Fibroblast of mammary gland (primary cell): ENCODE measurements at places on chromosomes 11 and 22.

- peak; percentile 48 for DNase-seq
Measured at GRCh38 chr22:17724241-17724640, 50.0 kb downstream of the BID start.

GRCh38 chr11:37450613-37451012, 852.6 kb upstream of the RAG2 start:
- DNase-seq: peak; percentile 17

DNA sequence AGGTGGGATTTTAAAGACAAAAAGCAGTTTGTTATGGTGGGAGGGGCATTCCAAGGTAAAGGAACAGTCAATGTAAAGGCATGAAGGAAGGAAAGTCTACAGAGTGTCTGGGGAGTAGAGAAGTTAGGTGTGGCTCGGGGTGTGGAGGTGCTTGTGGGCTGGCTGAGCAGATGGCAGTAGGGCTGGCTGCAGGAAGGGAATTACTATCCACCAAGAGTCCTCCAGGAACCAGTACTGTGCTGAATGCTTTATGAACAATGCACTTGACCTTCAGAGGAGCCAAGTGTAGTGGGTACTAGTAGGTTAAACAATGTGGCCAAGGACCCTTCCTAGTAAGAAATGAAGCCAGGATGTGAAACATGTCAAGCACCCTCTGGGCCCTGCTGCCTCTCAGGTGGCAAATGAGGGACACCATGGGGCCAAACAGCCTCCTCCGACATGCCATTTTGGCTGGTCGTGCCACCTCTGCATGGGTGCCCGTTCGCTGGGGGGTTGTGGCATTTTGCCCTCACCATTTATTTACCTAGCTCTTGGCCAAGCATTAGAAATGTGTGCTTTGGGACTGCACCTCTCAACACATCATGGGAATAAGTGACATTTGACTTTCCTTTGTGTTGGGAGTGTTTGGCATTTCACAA, 123.6 kb upstream of the TENM4 start:
- DNase-seq: no peak

GRCh38 chr11:1055990-1056771, 18.5 kb upstream of the MUC2 start:
- DNase-seq: no peak

GRCh38 chr11:14589421-14589820, 54.2 kb upstream of the PDE3B start:
- no peak for DNase-seq

DNA sequence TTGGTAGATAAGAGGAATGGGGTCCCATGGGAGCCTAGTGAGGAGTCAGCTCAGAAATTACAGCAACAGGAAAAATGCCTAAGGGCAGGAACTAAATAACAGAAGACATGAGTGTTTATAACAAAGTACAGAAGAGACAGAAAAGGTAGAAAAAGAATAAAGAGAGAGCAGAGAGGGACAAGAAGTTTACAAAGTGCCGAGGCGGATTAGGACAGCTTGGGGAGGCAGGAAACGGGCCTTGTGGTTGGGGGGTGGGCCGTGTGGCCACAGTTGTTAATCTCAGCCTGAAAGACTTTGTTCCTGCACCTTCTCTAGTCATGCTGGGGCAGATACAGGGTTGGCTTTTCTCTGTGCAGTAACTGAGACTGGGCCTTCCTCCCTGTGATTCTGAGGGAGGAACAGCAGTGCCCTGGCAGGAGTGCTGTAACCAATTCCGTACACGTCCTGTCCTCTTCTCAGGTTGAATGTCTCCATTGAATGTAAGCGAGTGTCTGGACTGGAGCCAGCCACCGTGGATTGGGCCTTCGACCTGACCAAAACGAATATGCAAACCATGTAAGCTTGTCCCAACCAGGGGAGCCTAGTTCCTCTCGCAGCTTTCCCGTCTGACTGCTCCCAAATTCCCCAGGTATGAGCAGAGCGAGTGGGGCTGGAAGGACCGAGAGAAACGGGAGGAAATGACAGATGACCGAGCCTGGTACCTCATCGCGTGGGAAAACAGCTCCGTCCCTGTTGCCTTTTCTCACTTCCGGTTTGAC, 13.2 kb downstream of the NAA40 start:
- no peak for DNase-seq

GRCh38 chr22:26845021-26845743, 187.8 kb downstream of the MIAT start:
- DNase-seq: no peak

DNA sequence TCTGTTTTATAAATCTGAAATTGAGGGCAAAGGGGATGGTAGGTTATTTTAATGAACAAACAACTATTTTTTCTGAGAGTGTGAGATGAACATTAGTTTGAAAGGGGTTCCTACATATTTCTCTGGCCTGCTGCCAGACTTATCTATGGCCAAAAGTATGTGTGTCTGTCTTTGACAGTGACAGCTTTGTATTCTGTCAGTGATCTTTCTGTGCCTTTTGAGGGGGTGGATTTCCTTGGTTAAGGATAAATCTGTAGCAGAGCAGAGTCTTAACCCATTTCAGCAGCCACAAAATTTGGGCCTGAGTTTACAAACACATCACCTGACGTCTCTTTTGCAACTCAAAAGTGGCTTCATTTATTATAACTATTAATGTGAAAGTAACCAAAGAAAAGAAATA, 30.9 kb downstream of the ZFTA start:
- no peak for DNase-seq

DNA sequence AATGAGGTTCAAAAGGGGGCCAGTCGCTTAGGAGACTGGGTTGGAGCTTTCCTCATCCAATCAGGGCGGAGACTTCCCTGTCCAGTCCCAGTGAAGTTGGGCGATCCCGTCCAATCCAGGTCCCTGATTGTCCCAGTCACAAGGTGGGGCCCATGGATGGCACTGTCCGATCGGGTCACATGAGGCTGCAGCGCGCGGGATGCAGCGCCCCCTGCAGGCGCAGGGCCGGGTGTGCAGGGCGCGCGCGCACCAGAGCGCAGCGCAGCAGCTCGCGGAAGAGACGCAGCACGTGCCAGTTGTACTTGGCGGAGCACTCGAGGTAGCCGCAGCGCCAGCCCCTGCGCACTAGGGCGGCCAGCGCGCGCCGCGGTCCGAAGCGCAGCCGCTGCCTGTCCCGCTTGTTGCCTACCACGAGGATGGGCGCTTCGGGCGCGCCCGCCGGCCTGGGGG, 2.3 kb downstream of the RASL10A start:
- DNase-seq: peak; percentile 56

GRCh38 chr11:24755260-24755839, 258.5 kb downstream of the LUZP2 start:
- no peak for DNase-seq

DNA sequence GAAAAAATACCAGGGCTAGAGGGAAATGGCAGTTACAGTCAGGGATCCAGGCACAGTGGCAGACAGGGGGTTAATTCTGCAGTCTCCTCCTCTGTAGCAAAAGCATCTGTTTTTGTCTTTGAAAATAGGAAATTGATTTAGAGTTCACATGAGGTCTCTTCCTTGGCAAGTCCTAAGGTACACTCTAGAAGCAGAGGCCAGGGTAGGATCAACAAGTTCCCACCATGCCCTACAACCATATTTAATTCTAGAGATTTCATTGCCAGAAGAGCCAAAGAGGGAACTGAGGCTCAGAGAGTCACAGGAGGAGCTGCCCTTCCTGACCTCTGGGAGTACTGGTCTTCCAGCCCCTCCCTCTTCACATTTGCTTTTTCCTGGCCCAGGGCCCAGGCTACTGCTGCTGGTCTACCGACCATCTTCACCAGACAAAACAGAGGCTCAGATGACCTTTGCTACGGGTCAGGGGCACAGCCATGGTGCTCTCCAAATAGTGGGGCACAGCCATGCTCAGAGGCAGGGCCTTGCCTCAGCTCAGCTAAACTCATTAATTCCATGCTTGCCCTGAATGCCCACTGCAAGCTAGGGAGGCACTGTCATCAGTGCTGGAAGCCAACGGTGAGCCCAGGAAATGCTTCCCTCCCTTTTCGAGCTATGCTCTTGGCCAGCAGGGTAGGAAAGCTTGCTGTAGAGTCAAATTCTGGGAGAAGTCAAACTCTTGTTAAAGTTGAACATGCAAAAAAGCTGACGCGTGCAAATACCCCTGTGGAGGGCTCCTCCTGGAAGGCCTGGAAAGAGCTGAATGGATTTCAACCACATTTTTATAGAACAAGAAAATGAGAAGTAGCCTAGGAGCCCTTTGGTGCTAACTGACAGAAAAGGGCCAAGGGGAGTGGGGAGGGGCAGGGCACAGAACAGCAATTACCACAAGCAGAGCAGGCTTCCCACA, 11.7 kb upstream of the CHRM4 start:
- DNase-seq: no peak

DNA sequence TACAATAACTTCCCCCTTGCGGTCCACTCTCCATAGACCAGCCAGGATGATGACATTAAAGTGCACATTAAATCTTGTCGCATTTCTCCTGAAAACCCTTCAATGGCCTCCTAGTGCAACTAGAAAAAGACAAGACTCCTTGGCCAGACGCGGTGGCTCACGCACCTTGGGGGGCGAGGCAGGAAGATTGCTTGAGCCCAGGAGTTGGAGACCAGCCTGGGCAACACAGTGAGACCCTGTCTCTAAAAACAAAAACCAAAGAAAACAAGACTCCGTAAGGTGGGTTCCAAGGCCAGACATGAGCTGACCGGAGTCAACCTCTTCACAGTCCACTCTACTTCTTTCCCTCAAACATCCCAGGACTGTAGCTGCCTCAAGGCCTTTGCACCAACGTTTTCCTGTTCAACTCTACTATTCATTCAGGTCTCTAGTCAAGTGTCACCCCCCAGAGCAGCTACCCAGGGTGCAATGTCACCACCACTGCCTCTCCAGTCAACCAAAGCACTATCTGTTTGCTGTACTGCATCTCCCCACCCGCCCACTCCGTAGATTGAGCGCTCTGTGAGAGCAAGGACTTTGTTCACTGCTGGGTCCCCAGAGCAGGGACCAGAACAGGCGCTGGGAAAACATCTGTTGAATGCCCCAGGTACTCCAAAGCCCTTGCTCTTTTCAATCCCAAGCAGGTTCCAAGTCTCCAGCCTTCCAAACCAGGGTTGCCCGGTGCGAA, 739 bp downstream of the ZMAT5 start:
- DNase-seq: no peak

GRCh38 chr22:26615830-26616435, 1.9 kb downstream of the CRYBB1 start:
- no peak for DNase-seq

GRCh38 chr11:47566149-47566698, 825 bp downstream of the PTPMT1 start:
- no peak for DNase-seq

- DNase-seq: no peak
Measured at GRCh38 chr22:36405221-36405661, 17.5 kb upstream of the MYH9 start.

DNA sequence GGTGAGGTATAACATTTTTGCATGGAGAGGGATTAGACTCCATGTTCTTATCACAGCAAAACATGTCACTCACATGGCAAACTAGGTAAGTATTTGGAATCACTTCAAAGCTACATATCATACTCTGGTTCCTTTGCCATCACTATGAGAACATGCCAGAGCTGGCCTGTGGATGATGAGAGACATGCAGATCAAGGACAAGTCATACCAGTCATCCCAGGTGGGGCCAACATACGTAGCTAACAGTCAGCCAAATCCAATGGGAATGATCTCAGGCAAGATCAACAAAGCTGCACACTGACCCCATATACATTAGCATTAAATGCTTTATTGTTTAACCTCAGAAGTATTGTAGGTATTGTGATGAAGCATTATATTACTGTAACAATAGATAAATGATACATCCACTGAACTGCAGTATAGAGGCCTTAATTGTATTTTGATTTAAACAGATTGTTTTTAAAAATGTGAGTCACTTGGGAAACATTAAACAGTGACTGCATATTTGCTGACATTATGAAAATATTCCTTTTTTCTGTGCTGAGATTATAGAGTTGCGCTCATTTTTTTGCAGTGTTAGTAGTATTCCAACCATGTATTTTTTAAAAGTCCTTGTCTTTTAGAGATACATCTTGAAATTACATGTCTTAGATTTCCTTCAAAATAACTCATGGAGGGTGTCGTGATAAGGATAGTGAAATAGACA, 37.3 kb upstream of the ARL14EP start:
- DNase-seq: no peak

GRCh38 chr11:27717801-27718229, 17.6 kb upstream of the BDNF start:
- DNase-seq: no peak

DNA sequence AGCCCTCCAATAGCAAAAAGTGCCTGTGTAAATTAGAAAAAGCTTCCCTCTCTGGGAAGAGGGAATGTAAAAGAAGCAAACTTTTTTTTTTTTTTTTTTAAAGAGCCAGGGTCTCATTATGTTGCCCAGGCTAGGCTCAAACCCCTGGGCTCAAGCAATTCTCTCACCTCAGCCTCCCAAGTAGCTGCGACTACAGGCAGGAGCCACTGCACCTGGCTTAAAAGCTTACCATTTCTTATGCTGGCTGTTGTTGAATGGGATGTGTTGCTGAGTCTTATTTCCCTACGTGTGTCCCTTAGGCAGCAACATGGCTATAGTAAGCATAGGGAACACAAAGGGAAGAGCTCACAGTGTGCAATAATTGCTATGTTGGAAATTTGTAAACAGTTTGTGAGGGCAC, 225.5 kb upstream of the CCDC90B start:
- DNase-seq: no peak

DNA sequence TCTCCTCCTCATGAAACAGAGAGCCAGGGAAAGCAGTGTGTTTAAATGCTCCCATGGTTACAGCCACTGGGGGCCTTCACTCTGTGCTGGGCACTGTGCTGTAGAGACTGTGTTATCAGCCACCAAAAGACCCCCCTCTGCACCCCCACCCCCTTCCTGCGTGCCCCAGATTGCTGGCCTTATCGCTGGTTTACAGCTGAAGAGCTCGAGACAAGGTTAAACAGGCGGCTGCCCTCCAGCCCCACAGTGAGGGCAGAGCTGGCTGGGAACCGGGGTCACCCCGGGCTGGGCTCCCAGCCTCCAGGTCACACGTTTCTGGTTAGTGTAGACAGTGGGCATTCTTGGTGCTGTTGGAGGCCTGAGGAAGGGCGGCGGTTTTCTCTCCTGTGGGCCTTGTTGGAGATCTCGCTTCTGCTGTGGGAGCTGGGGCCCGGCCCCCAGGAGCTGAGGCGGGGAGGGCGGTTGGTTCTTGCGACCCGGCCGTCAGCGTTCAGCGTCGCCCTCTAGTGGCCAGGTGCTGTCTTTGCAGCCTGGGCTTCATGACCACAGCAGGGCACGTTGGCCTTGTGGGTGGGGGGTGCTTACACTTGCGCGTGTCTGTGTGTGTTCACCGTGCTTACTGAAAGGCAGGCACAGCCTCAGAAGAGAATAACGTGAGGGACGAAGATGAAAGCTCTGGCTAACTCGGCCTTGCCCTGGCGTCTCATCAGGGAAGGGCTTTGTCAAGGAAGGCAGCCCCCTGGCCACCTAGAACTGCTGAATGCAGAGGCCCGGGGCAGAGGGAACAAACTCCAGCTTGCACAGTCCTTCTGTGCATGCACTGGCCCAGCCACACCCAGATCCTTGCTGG, 40.8 kb downstream of the TBC1D22A start:
- peak; percentile 24 for DNase-seq
